ENCODE measurements at places on chromosomes 4 and X.

DNA sequence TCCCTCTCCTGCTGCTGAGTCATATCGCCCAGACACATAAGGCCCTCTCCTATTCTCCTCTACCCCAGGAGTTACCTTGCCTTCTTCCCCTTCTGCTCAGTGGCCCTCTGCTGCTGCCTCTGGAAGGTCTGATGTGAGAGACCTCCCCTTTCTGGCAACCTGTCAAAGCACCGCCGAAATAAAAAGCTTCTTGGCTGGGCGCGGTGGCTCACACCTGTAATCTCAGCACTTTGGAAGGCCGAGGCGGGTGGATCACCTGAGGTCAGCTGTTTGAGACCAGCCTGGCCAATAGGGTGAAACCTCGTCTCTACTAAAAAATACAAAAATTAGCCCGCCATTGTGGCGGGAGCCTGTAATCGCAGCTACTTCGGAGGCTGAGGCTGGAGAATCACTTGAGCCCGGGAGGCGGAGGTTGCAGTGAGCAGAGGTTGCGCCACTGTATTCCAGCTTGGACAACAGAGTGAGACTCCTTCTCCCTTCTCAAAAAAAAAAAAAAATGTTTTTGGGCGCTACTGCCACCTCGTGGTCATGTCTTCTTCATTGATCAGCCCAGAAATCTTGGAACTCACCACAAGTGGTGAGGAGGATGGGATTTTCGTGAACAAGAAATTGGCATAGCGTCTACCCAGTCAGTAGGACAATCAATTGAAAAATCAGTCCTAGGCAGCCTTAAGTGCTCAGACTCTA is 8.6 kb upstream of the ZXDA start:
- DNase-seq = no peak

- DNase-seq = no peak
These were observed 24.8 kb downstream of the EVC2 start for GRCh38 chr4:5683566-5683965.

DNA sequence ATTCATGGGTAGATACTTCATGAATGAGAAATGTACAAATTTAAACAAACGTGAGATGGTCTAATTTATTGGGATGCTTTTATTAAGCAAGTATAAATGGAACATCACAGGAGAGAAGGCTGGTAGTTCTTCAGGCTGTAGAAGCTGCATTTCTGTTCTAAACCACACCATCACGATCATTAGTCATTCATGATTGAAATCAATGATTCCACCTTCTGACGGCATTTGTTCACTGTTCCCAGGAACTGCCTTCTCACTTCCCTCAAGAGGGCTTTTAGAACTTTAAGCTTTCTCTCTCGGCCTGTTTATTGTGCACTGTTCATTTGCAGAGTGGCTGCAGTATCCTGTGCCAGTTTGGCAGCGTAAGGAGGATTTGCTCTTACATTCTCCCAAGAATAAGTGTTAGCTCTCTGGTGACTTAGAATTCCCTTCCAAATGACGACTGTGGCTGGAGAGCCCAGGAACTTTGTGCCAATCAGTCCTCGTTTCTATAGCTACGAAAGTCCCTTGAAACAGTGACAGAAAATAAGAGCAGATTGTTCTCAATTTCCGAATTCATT is 54.7 kb downstream of the MFAP3L start:
- DNase-seq = no peak

DNA sequence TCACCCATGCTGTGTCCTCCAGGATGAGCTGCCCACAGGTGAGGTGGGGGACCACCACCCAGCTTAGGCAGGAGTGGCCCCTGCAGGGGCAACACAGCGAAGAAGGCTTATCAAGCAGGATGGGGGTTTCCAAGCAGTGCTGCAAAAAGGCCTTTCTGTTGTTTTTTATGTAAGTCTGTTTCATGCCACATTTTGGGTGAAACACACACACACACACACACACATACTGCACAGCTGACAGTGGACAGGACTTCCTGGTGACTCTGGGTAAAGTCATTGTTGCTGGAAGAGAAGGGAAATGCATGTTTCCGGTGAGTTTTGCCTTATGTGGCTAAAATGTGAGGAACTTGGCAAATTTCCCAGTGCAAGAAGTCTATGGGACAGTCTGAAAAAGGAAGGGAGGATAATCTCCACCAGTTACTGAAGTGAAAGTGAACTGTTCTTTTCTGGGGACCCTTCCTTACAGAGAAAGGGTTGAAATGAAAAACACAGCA is 119.2 kb downstream of the IRF2 start:
- no peak for DNase-seq

DNA sequence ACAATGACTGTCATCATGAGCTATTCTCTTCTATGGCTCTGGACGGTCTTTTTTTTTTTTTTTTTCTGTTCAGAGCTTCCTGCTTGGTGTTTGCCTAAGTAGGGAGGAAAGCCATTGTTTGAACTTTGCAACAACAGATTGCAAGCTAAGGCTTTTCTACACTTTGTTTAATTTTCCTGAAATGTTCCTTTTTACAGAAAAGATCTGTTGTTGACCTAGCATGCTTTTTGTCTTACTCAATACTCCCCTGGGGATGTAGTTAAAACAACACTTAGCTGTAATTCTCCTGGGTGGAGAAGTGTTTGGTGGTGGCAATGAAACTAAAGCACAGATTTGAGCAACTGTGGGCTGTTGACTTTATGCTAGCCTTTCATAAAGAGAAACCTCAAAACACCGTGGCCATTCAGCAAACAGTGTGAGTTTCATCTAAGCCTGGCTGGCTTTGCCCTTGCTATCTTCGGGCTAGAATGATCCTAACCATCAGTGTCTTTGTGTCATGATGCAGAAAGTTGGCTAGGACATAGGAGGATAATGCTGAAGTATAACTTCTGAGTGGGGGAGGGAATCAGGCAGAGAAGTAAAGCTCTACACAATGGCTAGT is 110.5 kb downstream of the ANXA3 start:
- no peak for DNase-seq

DNA sequence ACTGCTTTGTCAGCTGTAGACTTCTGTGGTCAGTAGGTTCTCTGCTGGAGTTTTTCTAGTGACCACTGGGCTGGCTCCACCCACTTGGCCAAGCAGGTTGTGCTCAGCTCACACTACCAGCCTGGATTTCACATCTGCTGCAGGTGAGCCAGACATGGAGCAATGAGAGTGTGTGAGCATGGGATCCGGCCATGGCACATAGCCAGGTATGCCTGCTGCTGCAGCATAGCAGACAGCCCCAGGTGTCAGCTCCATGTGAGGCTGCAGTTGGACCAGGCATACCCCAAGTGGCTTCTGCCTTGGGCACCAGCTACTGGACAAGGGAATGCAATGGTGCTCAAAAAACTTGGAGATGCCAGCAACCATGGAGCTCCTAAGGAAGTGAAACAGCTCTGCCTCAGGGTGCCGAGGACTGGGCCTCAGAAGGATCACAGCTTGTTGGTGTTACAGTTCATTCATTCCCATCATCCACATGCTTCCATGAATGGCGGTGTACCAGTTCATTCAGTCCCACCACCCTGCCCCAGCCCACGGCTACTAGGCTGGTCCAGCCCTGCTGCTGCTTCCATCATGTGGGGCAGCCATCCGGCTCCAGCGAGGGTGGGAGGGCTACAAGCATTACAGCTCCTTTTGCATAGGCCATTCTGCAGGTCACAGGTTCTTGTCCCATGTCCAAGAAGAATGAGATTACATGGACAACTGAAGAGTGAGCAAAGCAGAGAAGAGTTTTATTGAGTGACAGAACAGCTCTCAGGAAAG is 389.1 kb upstream of the PCDH7 start:
- DNase-seq = no peak

GRCh38 chr4:140188975-140189374 is 35.0 kb upstream of the MAML3 start:
- DNase-seq = no peak

DNA sequence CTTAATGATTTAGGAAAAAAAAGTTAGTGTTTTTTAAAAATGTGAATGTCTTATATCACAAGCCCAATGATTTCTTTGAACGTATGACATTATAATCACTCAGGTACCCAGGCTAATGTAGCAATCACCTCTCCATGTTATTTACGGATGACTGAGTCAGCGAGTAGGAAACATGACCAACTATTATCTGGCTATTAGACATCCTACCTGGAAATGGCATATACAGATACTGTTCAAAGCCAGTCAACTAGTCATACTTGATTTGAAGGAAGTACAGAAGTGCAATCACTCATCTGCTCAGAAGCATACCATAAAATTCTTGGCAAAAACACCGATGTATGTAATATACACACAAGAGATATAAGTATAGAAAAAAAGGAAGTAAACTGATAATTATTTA is 732.5 kb downstream of the ARAP2 start:
- DNase-seq = no peak

GRCh38 chr4:101596781-101597552 is 193.6 kb upstream of the BANK1 start:
- no peak for DNase-seq

DNA sequence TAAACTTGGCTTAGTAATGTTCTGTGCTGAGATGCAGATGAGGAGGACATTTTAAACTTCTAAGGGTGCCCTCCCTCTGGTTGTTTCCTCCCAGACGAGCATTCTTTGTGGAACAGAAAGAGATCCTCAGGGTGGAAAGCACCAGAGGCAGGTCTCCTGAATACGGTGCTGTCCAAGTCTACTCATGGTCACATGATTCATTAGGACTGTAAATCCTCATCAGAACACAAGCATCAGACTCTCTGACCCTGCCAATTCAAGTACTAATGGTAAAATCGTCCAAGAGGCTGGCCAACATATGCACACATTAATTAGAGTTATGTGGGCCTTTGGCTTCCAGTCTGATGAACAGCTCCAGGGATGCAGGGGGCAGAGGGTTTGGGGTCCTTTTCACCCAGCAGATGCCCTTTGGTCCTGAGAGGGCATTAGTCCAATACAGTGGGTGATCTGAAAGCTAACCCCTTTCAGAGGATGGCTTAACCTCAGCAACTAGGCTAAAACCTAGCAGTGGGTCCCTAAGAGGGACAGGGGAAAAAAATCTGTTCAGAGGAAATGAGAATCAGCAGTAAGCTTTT is 18.2 kb downstream of the HAND2 start:
- DNase-seq = no peak

GRCh38 chr4:36399762-36400353 is 118.4 kb downstream of the DTHD1 start:
- no peak for DNase-seq

DNA sequence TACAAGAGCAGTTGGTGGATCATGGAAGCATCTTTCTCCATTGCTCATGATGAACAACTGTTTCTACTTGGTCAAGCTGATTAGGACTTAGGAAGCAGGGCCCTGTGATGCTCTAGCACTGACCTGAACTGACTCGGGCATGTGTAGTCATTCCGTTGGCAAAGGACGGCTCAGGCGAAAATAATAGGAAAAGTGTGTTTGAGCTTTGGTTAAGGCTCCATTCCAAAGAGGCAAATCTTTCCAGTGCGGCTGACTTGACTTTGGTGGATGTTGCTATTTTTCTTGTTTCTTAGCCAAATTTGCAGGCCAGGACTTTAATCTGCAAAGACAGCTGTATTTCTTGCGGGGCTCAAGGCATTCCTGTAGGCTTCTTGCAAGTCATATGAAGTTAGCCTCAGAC is 39.5 kb downstream of the ZNF518B start:
- DNase-seq = no peak

GRCh38 chrX:2330487-2330886 is 170.3 kb downstream of the DHRSX start:
- no peak for DNase-seq

- DNase-seq = no peak
These were observed 479.6 kb downstream of the BCOR start for GRCh38 chrX:39618178-39618577.

DNA sequence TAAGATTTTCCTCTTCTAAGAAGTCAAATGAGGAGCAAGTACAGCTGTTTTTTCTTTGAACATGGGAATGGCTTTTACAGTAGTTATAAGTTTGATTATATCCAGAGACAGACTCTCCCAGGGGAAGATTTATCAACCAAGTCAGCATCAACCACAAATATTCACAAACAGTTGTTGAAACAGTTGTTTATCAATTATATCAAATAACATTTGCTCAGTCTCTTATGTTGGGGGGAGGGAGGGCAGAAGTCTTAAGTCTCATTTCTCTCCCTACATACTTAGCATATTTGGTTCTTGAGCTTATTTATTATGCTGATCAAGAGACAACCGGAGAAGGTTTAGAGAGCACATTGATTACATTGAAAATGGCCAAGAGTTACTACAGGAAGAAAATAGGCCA is 110.1 kb downstream of the FBXO8 start:
- DNase-seq = no peak

- no peak for DNase-seq
These were observed 125.4 kb upstream of the SPOCK3 start for GRCh38 chr4:167359711-167360110.

DNA sequence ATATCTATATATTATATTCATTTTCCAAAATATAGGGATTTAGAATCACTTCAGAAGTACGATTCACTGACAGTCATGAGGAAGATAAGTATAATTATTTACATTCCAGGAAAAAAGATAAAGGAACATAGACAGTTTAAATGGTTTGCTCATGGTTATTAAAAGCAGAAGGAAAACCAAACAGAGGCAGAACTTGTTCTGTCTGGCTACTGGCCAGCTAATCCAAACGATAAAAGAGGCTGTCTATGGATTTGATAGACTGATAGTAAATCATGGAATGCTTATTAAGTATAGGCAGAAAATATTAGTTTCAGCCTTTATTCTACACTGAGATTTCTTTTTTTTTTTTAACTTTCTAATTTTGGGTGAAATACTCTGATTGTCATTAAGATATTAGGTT is 50.2 kb downstream of the RPGR start:
- DNase-seq = no peak

GRCh38 chr4:115145393-115146160 is 32.2 kb upstream of the NDST4 start:
- DNase-seq = no peak

DNA sequence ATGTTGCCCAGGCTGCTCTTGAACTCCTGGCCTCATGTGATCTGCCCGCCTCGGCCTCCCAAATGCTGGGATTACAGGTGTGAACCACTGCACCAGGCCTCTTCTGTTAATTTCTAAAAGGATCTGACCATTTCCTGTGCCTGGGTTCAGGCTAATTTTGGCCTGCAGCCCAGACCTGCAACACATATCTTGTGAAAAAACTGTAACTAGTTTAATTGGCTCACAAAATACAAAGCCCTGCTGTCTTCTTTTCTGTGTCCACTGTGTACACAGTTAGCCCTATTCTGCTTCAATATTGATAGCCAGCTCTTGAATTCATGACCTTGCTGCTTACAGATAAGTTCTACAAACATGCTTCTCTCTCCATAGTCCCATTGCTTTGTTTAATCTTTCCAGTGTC is 753.5 kb downstream of the PDHA2 start:
- no peak for DNase-seq

- no peak for DNase-seq
These were observed 16.4 kb upstream of the HSFX1 start for GRCh38 chrX:149757206-149758067.

- peak; percentile 2 for DNase-seq
These were observed 54.9 kb downstream of the STOX2 start for GRCh38 chr4:183960046-183960420.

Data from GOT3 (cell line).